Cardiac septum (tissue), 1 donor: ENCODE measurements at places on chromosomes 4 and X.

- no peak for DNase-seq
Measured at GRCh38 chrX:129649268-129650182, 5.2 kb downstream of the APLN start.

DNA sequence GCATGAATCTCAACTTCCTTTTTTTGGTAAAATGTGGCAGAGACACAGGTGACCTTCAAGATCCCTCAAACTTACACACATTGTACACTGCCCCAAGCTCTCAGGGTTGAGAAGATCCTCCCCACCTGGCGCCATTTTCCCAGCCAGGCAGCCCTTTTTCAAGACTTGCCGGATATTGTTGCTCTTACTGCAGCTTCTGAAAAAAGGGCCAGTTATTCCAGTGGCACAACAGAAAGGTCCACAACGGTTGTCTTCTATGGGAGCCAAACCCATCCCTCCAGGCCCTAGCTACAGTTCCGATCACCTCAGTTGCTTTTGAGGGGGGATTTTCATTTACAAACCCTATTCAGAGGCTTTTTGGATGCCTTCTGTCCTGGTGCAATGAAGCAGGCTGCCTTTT lies 101.1 kb downstream of the CHIC2 start:
- DNase-seq, result no peak

DNA sequence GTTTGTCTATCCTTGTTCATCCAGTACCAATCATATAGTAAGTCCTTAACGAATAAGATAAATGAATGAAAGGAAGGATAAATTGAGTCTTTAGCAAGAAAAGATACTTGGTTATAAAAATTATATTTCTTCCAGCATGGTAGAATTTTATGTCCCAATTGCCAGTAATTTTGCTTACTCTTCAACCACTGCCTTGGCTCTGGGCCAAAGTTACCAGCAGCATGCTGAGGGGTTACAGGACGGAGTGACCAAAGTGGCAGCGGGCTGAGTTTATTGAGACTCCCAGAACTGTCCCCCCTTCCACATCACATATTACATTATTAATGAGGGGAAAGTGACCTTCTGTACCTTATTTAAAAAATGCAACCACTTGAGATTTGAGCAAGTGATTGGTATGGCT lies 121.7 kb downstream of the RASGEF1B start:
- DNase-seq, result no peak

- no peak for DNase-seq
Measured at GRCh38 chrX:5716666-5717065, 512.0 kb downstream of the NLGN4X start.

DNA sequence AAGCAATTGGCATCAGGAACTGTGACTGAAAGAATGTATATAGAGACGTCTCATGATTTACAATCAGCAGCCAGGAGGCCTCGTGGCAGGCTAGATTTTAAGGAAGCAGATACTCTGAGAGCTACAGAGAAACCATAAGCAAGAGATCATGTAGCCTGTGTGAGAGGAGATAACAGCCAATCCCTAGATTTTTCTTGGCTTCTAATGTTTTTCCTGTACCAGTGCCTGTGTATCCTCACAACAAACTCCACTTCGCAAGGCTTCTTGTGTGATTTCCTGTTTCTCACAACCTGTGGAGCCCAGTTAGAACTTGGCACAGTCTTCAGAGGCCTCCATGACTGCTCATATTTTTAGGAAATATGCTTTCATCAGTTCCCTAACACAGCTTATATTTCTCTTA lies 147.9 kb downstream of the PTCHD1 start:
- no peak for DNase-seq

- DNase-seq, result no peak
Measured at GRCh38 chrX:137425986-137426385, 139.9 kb upstream of the ZIC3 start.

GRCh38 chr4:127370604-127371003 lies 262.2 kb upstream of the INTU start:
- DNase-seq, result no peak

GRCh38 chr4:74370912-74371311 lies 6.0 kb downstream of the EREG start:
- no peak for DNase-seq

DNA sequence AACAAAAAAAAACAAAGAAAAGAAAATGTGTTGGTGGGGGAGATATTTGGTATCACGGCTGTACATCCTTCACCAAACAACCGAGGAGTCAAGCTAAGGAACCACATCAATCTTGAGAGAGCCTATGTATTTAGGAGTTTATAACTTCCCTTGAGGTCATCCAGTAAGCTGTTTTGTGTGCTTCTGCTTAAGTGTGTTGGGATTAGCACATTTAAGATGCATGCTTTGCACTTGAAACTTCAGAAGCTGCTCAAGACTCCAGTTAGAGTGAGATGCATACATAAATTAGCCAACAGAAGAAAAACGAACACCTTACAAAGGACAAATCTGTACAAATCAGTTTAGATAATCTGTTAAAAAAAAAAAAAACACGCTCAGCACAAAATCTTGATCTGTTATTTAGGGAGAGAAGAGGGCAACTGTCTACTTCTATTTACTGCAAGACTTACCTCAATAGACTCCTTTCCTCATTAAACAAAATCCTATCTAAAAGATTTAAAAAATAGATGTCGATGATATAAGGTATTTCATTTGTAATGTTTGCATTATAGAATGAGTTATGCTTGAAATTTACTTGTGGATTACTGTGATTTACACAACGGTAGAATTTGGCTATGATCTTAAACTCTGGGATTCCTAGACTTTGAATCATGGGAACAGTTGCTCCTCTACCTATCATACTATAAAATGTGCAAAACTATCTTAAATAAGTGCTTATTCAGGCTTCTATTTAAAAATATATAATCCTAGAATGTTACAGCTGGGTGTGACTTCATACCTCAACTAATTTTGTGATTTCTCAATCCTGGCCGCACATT lies 53.8 kb upstream of the NAP1L5 start:
- DNase-seq, result no peak

GRCh38 chrX:136028383-136028984 lies 43.2 kb downstream of the SLC9A6 start:
- DNase-seq, result no peak

DNA sequence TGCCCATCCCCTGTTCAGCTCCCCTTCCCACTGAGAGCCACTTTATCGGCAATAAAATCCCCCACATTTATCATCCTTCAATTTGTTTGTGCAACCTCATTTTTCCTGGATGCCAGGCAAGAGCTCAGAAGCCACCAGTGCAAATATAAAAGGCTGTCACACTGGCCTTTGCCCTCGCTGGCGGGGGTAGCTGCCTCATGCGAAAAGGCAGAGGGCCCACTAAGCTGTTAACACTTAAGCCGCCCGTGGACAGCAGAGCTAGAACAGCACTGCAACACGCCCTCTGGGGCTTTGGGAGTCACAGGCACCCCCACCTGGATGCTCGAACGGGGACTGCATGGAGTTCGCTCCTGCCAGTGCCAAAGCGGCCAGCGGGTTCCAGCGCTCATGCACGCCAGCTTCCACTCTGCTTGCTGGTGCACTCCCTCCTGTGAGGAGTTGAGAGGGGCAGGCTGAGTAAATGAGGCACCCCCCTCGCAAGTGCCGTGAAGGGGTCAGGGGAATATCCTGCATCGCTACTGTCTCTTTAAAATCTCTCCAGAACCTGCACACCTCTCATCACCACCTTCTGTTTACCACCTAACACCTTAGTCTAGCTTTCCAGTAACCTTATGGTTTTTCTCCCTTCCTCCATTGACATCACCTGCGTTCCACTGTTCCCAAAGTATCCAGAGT lies 99.5 kb downstream of the SORBS2 start:
- DNase-seq, result no peak

- DNase-seq, result no peak
Measured at GRCh38 chr4:83276299-83277040, 8.1 kb downstream of the COQ2 start.

DNA sequence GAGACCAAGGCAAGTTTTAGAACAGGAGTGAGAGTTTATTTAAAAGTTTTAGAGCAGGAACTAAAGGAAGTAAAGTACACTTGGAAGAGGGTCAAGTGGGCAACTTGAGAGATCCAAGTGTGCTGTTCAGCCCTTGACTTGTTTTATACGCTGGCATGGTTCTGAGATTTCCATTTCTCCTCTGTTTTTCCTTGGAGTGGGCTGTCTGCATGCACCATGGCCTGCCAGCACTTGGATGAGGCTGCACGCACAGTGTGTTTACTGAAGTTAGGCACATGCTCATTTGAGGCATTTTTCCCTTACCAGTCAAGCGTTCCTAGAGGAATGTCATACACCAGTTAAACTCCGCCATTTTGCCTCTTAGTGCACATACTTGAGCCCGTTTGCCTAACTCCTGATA lies 8.7 kb upstream of the ZNF674 start:
- DNase-seq, result peak; percentile 12

GRCh38 chr4:188596021-188596420 lies 456.8 kb downstream of the TRIML1 start:
- no peak for DNase-seq

GRCh38 chr4:147560625-147561024 lies 56.6 kb upstream of the TMEM184C start:
- no peak for DNase-seq

GRCh38 chr4:162360369-162361149 lies 196.8 kb upstream of the FSTL5 start:
- no peak for DNase-seq

GRCh38 chr4:73450398-73451004 lies 14.5 kb downstream of the AFP start:
- no peak for DNase-seq

GRCh38 chrX:149827254-149827653 lies 45.5 kb downstream of the MAGEA9 start:
- DNase-seq, result no peak

- DNase-seq, result no peak
Measured at GRCh38 chr4:176784816-176785215, 7.9 kb downstream of the VEGFC start.

- no peak for DNase-seq
Measured at GRCh38 chr4:41620594-41621256, 82.8 kb downstream of the LIMCH1 start.

DNA sequence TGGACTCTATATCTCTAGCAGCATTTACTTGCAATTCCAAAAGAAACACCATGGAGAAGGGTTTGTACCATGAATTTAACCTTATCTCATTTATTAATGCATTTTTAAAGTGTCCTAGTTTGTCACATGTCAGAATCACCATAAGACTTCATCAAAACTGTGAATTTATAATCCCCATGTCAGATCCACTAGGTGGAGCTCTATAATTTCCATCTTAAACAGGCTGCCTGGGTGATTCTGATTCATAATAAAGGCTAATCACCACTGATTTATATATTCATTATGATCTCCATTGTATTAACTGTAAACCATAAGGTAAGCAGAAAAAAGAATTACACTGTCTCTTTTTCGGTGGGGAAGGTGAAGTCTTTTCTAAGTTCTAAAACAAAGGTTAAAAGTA lies 4.0 kb downstream of the TCEAL2 start:
- DNase-seq, result no peak

DNA sequence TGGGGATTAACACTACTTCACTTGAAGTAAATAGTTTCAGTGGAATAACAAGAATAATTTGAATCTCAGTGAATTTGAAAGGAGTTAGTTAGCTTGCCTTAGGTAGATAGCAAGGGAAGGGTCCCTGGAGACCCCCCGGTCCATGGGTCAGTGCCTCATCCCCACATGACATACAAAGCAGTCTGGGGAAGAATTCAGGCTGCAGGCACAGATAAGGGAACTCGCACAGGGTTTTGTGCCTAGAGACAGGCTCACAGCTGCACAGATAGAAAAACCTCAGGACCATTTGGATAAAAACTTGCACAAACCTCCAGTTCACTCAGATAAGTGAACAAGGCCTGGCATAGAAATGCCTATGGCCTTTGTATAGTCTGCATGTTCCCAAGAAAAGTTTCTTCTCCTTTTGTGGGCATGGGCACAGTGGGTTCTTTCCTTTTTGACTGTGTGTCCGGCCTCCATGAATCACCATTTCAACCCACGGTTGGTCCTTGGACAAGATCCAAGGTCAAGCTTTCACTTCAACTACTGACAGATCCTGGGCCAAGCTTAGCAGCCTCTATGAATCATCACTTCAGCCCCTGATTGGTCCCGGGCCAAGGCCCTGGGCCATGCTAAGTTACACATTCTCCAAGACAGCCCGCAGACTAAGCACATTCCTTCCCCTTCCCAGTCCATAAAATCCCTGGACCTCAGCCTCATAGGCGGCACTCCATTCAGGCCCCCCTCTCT lies 108.3 kb upstream of the KLHL4 start:
- no peak for DNase-seq

DNA sequence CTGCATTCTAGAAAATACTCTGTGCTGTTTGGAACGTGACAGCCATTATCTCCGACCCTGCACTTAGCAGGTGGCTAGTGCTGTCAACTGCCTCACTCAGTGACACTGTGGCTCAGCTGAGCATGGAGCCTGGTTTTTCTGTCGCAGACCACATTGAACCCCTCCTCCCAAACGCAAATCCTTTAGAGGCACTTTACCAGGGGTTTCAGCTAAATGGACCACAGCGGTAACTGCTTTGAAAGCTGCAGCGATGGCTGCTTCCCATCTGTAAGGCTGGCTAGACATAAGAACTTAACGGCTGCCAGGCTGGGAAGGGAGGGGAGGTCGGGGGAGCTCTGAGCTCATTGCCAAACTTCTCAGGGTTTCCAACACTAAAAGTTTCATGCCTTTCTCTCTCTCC lies 8.1 kb downstream of the SLC34A2 start:
- peak; percentile 62 for DNase-seq

DNA sequence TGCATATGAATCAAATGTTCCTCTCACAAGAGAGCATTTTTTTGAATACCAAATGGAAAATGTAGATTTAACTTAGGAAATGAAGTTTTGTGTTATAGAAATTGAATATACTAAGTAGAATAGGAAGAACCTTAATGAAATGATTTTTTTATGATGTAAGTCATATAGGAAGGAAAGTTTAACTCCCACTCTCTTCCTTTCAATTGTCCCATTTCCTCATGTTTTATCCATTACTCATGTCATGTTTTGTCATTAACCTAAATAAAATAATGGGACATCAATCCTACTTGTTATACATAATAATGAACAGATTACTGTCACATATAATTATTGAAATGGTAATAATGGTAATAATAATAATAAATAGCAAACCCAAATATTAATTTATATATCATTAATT lies 22.7 kb upstream of the SRD5A3 start:
- no peak for DNase-seq

DNA sequence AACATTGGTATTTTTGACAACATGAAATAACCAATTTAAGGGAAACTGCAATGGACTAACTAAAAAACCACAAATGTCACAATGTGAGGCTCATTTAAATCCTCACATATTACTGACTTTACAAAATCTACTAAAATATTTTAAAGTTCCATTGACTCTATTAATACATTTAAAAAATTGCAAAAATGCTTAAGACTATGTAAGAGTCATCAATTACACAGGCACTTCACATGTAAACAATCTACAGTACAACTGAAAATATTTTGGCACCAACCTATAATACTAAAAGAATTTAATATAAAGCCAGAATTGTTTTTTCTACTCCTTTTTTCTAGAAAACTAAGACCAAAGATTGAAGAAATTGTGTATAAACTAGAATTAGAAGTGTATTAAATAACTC lies 76.8 kb upstream of the RBMXL3 start:
- no peak for DNase-seq

GRCh38 chr4:145414226-145414625 lies 67.4 kb upstream of the SMAD1 start:
- no peak for DNase-seq
